ENCODE measurements at places on chromosomes 7 and 10.

GRCh38 chr7:134347567-134347966 lies 30.8 kb upstream of the SLC35B4 start:
- DNase-seq, result no peak

GRCh38 chr10:31087011-31087410 lies 55.3 kb upstream of the ZNF438 start:
- DNase-seq, result no peak

- no peak for DNase-seq
Measured at GRCh38 chr7:92064438-92065029, 69.7 kb downstream of the CYP51A1 start.

DNA sequence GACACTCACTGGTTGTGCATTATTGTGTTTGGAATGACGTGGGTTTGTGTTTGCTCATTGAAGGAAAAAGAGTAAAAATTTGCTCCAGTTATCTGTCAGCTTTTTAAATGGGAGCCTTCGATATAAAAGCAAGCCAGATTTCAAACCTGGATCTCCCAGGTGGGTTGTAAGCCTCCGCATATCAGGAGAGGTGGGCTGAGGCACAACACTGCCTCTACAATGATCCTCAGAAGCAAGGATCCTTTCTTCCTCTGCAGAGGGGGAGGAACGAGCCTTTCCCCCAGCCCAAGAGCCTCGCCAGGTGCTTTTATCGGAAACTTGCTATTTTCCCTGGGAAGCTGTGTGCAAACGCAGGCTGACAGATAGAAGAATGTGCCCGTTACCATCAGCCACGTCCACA lies 331.0 kb upstream of the MGMT start:
- no peak for DNase-seq

GRCh38 chr10:56116684-56117083 lies 244.4 kb downstream of the ZWINT start:
- no peak for DNase-seq

DNA sequence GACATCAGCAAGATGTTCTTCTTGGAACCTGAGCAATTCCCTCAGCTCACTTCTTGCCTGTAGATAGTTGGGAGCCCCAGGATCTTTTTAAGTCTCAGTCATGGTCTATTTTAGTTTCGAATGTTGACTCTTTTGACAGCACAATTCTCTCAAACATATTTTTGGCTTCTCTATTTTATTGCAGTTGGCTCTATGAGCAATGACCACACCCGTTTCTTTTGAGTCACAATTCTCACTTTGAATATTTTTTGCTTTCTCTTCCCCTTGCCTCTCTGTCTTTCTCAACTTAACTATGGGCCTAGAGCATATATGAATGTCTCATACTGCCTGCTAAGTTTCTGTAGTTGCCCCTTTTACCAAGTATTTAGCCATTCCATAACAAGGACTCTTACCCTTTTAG lies 222.8 kb downstream of the PTN start:
- no peak for DNase-seq

DNA sequence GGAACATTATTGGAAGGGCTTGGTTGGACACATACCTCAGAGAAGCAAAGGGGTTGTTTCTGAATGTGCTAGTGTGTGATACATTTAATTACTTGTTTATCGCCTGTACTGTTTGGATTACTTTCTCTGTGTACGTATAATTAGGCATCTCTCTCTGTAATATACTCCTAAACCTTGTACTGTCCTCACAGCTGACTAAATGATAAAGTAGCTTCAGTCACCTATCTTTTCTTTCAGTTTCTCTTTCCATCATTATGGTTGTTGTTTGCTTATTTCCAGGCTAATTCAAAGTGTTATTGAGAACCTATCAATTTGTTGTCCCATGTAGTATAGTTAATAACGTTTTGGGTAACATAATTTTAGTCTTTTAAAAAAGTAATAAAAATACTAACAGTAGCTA lies 34.0 kb downstream of the MXI1 start:
- DNase-seq, result no peak

GRCh38 chr7:14332155-14332554 lies 342.7 kb upstream of the ETV1 start:
- no peak for DNase-seq

GRCh38 chr10:71432956-71433767 lies 36.4 kb downstream of the CDH23 start:
- no peak for DNase-seq

DNA sequence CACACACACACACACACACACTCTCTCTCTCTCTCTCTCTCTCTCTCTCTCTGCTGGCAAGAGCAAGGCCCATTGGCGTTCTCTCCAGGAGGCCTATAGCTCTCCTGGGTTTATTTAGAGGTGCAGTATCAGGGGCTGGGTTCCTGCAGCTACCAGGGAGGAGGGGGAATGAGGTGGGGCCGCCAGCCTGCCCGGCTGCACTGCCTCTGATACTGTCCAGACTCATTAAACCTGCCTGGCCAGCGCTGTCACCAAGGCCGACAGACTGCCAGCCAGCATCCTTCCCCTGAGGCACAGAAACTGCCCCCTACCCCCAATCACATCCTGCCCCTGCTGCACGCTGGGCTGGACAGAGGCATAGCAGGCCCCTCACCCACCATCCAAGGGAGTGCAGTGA lies 4.3 kb downstream of the PRRT4 start:
- DNase-seq, result no peak

- DNase-seq, result no peak
Measured at GRCh38 chr10:90458054-90458453, 399.8 kb downstream of the HTR7 start.

DNA sequence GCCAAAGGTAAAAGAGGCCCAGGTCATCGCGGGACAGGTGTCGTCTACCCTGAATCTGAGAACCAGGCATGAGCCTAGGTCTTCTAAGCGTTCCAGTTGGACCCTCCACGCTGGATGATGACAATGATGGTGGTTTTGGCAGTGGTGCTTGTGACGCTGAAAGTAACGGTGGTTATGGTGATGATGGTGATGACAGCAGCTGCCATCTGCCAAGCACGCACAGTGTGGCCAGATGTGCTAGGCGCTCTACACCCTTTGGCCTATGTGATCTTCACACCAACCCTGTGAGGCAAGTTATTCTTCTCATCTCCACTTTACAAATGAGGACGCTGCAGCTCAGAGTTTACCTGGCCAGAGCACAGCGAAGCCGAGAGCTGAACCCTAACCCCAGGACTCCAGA lies 93.9 kb downstream of the FAM53B start:
- peak; percentile 61 for DNase-seq

- peak; percentile 91 for DNase-seq
Measured at GRCh38 chr7:149714081-149714909, 59.1 kb downstream of the ZNF467 start.

- no peak for DNase-seq
Measured at GRCh38 chr10:26385443-26385842, 52.7 kb upstream of the APBB1IP start.

DNA sequence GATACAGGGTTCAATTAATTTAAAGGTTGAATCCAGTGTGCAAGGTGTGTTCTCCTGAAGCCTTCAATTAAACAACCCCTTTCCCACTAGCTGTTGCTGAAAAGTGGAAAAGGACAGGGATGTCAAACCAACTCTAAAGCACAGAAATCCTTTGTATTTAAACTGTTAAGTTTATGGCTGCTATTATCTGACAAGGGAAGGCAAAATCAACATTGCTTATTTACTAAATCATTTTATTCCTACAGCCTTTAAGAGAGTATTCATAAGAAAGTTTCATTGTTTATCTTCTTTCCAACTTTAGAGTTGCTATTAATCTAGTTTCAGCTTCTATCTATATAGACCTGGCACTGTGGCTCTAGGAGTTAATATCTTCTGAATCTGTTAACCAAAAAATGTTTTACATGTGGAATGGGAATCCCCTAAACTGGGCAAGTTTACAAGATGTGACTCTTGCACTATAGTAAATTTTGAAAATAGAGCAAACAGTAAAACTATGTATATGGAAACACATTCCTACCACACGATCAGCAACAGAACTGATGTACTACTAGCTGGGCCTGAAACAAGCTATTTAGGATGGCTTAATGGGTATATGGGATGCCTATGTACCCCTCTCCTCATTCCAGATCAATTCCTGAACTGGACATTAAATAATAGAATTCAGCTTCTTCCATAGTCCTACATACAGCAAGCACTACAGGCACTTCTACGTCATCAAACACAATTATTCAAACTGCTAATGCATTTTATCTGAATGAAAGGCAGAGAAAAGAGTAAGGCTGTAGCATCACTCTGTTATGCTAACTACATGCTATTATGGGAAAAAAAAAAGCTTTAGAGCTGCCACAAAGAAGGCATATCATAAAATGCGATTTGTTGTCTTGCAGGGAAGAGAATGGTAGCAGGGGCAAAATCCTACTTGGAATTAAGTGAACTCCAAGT lies 52.8 kb downstream of the CDK6 start:
- no peak for DNase-seq

DNA sequence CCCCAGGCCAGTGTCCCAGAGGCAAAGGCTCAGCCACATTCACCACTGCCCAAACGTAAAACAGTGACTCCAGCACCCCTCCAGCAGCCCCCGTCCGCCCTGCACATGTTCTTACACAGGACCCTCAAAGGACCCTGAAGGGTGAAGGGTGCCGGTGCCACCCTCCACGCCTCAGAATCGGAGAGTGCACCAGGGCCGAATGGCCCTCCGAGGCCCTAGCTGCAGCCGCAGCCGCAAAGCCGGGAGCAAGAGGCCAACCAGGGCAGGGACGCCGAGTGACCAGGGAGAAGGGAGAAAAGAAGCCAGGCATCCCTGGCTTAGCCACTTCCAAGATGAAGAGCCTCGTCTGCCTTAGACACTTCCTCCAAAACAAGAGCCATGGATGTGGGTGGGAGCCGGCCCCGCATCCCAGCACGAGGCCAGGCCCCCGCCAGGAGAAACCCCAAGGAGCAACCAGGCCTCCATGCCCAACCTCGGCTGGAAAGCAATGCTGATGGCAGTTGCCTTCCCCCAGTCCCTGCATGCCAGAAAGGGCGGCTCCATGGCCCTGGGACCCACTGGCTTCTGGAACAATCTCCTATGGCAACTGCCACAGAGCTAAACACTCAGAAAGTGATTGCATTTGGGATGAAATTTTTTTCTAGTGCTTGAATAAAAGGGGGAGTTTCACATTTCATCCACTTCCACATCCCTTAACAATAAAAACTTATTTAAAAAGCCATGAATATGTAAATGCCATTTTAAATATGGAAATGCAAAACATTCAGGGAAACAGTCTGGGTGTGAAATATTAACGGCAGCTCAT lies 92.3 kb downstream of the MAD1L1 start:
- DNase-seq, result no peak

DNA sequence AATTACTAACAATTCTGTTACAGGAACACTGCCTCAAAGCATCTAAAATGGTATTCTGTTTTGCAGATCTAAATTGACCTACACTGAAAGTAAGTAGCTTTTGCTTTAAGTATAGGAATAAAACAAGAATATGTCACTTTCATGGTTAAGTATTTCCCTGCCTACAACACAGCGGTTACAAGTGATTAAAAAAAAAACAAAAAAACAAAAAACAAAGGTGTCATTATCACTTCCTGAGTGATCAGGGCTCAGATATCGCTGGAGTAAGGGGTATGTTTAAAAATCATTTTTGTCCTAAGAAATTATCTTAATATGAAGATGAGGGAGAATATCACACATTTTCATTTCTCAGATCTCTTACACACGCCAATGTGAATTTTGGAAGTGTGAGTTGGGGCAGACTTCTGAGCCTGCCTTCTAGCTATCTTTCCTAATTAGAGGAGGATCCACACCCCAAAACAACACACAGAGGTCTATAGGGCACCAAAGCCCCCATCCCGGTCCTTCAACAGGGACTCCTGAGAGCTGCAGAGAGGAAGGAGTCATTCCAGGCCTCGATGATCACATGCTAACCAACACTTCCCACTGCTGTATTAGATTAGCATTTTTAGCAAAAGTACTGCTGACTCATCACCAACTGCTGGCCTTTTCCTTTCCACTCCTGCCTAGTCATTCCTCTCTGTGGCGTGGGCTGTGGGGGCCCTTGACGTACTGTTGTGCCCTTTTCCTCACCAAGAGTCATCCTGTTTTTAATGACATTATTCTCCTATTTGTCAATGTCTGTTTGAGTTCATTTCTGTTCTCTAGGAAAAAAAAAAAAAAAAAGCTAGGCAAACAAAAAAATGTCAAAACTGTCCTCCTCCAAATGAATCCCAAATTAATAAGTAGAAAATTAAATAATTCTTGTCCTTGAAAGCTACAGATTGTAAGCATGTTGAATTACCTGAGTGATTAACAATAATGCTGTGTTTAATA lies 31.2 kb downstream of the PRTFDC1 start:
- no peak for DNase-seq

DNA sequence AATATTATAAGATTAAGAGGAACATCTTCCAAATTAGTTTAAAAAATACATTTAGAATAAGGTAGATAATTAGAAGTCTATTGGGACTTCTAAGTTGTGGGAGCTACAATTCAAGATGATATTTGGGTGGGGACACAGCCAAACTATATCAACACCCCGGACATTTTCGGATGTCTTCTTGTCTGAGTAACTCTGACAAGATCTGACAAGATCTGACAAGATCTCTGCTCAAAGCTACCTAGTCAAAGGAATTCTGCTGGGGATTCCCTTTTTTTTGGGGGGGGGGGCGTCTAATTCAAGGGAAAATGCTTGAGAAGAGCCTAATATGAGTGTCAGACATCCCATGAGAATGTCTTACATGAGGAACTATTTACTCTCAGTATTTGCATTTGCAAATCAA lies 5.2 kb upstream of the AGMO start:
- no peak for DNase-seq

DNA sequence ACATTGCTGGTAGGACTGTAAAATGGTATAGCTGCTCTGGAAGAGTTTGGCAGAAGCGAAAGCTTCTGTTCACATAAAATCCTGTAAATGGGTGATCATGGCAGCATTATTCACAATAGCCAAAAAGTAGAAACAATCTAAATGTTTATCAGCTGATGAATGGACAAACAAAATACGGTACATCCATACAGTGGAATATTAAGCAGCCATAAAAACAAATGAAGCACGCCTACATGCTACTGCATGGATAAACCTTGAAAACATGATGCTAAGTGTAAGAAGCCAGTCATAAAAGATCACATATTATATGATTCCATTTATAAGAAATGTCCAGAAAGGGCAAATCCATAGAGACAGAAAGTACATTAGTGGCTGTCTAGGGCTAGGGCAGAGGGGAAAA lies 32.7 kb downstream of the KIN start:
- DNase-seq, result no peak

DNA sequence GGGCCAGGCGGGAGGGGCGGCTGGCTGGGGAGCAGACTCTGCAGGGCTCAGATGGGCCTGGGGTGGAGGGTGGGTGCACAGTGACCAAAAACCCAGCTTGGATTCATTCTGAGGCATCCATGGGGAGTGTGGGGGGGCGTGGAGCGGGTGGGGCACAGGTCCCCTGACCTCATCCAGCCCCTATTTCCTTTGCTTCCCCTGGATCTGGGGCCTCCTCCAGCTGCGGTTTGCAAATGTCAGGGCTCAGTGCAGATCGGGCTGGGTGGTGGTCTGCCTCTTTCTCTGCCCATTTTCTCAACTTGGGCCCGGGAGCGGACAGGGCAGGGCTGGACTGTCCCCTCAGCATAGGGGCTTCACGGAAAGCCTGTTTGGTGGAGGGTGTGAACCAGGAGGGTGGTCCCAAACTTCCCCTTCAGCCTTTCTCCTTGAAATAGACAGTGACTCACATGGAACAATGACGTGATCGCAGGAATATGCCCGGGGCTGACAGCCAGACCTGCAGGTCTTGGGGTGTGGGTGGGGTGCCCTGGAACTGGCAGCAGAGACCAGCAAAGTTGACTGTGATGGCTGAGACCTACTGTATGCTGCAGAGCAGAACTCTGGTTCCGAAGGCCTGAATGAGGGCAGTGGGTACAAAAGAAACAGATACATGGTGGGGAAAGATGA lies 72.9 kb upstream of the PODXL start:
- no peak for DNase-seq

- DNase-seq, result no peak
Measured at GRCh38 chr7:42236266-42236975, 588 bp downstream of the GLI3 start.

All from T-cell (primary cell).